ENCODE measurements at places on chromosomes 4 and X.
A peak's percentile ranks its signal among the peaks of the same experiment; 100 is the strongest.

GRCh38 chr4:170134821-170135220, 45.1 kb upstream of the AADAT start:
- DNase-seq = no peak

GRCh38 chrX:47902161-47902560, 65.5 kb downstream of the ZNF81 start:
- DNase-seq = no peak

DNA sequence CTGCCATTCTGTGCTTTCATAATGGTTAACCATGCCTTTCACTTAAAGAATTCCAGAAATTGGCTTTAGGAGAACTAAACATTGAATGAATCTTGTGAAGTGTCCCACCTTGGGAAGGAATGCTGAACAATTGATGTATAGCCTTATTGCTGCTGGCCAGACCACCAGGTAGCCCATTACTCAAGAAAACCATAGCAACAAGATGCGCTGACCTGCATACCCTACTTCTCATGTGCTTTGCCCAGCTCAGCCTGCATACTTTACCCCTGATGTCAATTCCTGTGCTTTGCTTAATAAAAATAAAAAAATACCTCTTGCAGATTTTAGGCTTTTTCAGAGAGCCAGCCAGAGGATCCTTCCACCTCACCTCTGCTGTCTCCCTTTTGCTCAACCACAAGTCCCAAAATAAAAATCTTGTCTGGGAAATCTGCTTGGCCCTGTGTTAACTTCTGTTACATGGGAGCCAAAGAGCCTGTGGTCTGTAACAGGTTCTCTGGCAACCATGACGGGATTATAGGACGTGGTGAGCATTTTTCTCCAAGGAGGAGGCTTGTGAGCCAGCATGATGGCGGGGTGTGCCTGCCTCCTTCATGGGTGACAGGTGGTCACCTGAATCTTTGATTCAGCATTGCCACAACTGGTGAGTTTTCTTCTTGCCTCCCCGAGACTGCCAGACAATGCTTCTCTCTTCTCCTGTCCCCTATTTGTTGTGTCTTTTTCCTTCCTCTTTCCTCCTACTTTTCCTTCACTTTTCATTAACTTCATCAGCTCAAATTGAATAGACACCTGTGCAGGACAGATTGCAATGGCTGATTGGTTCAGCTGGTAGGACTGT, 106.8 kb downstream of the ARSJ start:
- no peak for DNase-seq

DNA sequence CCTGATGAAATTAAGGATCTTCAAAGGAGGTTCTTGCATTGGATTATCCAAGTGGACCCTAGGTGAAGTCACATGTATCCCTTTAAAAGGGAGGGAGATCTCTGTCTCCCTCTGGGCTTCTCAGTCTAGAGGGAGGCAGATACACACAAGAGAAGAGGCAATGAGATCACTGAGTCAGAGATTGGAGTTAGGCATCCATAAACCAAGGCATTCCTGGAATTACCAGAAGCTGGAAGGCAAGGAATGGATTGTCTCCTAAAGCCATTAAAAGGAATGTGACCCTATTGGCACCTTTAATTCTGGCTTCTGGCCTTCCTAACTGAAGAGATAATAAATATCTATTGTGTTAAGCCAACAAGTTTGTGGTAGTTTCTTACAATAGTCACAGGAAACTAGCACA, 383.2 kb downstream of the PACRGL start:
- DNase-seq = no peak

- no peak for DNase-seq
Observed at GRCh38 chr4:177159600-177159999, 150.1 kb upstream of the NEIL3 start.

GRCh38 chr4:75251547-75251946, 262.7 kb downstream of the RCHY1 start:
- DNase-seq = no peak

DNA sequence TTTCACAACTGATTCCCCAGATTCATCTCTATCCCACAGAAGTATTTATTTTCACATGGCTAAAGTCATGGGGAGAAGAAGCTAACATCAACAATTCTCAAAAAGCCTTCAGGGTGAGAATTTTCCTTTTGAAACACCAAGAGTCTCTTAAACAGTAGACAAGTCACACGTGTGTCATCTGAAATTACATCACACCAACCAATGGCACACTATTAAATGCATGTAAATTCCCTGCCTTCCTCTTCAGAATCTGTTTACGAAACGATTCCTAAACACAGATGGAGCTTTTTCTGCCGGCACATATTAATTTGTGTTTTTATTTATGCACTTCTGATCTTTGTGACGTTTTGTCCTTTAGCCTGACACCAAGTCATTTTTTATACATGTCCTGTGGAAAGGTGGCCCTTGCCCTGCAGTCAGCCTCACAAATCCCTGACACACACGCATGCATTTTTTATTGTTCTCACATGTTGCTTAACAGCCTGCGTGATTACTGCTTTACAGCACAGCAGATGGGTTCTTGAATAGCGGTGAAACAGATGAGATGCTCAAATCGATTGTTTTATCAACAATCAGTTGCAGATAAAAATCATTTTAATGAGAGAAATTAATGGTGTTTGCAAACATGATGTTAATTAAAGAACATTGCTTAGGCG, 735.9 kb upstream of the TENM3 start:
- no peak for DNase-seq

- no peak for DNase-seq
Observed at GRCh38 chrX:138349351-138349750, 362.2 kb downstream of the FGF13 start.

DNA sequence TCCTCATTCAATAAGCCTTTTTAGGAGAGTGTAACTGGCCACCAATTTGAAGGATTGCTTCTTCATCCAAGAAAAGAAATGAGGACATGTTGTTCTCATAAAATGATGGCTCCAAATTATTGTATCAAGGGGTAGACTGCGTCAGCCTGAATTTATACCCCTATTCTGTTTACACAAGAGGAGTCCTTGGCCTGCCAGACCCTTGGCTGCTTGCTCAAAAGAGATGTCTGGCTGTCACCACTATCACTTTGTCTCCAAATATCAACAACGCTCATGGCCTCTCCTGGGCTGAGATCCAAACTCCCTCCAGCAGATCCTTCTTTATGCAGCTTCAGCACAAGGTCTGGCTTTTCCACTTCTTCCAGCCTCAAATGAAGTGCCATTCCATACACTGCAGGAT, 127.9 kb downstream of the OR13H1 start:
- DNase-seq = no peak

DNA sequence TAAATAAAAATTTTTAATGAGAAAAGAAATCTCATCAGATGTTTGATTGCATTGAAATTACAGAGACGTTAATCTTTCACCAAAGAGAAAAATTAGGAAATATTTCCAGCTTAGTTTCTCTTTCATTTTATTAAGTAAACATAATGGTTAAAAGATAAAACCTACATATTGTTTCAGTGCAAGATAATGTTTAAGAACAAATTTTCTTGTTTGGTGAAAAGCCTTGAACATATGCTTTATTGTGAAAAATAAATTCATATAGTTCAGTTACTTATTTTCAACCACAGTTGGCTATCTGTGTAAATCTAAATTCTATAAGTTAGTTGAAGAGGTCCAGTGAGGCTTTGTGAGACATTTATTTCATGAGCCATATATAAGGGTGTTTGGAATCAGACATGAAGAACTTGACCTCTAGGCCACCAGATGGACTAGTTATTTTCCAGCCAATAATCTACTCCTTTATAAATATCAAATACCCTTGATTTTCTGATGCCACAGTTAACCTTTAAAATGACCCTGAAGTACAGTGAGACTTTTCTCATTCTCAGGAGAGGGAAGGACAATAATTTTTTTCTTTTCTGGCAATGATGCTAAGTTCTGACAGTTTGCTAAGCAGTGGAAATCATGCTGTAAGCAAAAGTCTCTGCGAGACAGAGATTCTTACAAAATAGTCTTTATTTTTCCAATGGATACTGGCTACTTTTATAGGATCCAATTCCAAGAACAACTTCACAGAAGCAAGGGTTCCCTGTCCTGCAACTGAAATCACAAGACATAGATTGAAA, 2.5 kb downstream of the ARSJ start:
- no peak for DNase-seq

- no peak for DNase-seq
Observed at GRCh38 chrX:134241960-134242619, 5.1 kb downstream of the CCDC160 start.

GRCh38 chrX:153885968-153886903, at the start of gene L1CAM:
TSS of gene L1CAM (minus strand) at chrX:153886173. CDS start at chrX:153875836, 10,337 bp downstream.
- DNase-seq = no peak

- no peak for DNase-seq
Observed at GRCh38 chrX:118504581-118504980, 9.0 kb downstream of the DOCK11 start.

DNA sequence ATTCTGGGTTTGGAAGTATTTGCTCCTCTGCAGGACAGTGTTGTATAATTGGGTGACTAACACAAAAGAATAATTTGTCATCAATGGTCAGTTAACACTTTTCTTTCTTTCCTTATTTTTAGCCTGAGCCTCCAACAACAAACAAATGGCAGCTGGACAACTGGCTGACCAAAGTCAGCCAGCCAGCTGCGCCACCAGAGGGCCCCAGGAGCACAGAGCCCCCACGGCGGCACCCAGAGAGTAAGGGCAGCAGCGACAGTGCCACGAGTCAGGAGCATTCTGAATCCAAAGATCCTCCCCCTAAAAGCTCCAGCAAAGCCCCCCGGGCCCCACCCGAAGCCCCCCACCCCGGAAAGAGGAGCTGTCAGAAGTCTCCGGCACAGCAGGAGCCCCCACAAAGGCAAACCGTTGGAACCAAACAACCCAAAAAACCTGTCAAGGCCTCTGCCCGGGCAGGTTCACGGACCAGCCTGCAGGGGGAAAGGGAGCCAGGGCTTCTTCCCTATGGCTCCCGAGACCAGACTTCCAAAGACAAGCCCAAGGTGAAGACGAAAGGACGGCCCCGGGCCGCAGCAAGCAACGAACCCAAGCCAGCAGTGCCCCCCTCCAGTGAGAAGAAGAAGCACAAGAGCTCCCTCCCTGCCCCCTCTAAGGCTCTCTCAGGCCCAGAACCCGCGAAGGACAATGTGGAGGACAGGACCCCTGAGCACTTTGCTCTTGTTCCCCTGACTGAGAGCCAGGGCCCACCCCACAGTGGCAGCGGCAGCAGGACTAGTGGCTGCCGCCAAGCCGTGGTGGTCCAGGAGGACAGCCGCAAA, 106.0 kb downstream of the KLHL8 start:
- no peak for DNase-seq

GRCh38 chr4:116796022-116796421, 289.4 kb downstream of the TRAM1L1 start:
- no peak for DNase-seq

DNA sequence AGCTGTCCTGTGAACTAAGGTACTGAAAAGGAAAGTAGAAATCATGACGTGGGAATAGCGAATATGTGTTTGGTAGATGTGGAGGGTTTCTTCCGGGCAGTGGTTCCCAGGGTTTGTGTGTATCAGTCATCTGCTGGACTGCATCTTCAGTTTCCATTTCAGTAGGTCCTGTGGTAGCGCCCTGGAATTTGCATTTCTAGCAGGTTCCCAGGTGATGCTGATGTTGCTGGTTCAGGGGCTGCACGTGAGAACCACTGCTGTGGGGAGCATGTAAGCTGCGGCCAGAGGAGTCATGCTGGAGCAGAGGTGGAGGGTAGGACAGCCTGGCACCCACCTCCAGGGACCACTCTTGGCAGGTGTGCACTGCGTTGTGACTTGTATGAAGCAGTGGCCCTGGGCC, 47.1 kb downstream of the ARHGAP10 start:
- DNase-seq = no peak

DNA sequence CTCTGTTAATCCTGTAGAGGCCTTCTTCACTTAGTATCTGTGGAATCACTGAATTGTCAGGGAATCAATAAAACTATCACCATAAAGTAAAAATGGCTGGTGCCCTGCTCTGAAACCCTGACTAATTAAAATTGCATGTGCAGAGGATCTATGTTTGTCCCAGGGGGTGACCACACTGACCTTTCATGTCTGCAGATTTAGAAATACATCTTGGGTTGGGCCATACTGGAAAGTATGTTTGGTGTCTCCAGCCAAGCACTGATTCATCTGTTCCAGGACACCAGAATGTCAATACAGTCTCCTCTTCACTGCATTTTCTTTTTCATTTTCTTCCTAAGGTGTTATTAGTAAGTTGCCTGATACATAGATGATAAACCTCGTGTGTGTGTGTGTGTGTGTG, 490.9 kb upstream of the INTU start:
- no peak for DNase-seq

- no peak for DNase-seq
Observed at GRCh38 chr4:61799794-61800193, 599.7 kb downstream of the ADGRL3 start.

GRCh38 chr4:103012551-103012950, 7.0 kb downstream of the SLC9B1 start:
- no peak for DNase-seq

GRCh38 chrX:66015152-66015831, 24.6 kb downstream of the VSIG4 start:
- no peak for DNase-seq

DNA sequence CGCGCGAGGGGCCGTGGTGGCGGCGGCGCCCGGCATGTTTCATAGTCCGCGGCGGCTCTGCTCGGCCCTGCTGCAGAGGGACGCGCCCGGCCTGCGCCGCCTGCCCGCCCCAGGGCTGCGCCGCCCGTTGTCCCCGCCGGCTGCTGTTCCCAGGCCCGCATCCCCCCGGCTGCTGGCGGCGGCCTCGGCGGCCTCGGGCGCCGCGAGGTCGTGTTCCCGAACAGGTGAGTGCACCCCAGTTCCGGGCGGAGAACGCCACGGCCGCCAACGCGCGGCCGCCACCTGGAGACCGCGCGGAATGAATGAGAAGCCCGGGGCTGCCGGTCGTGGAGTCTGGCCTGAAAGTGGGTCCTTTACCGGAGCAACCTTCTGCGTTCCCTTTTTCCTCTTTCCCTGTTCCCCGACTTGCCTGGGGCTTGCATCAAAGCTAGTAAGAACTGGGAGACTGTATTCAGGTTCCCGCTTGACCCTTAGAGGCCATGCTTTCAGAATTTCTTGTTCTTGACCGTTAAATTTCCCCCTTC, 429 bp downstream of the NOCT start:
- DNase-seq = peak; percentile 6

DNA sequence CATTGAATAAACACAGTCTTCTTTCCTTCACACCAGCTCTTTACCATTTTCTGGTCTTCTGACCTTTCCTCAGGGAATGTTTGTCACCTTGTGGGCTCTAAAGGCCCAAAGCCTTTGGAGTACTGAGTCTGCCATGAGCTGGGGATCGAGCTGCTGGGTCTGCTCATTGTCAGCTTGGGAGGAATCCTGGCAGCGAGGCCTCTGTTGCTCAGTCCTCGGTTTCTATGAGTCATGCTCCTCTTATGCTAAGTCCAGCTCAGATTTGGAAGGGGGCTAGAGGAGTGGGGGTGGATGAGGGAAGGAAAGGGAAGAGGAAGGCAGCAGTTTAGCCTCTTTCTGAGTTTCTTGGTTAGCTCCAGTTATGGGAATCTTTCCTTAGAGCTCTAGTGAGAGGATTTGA, 31.1 kb downstream of the NHSL2 start:
- DNase-seq = no peak

DNA sequence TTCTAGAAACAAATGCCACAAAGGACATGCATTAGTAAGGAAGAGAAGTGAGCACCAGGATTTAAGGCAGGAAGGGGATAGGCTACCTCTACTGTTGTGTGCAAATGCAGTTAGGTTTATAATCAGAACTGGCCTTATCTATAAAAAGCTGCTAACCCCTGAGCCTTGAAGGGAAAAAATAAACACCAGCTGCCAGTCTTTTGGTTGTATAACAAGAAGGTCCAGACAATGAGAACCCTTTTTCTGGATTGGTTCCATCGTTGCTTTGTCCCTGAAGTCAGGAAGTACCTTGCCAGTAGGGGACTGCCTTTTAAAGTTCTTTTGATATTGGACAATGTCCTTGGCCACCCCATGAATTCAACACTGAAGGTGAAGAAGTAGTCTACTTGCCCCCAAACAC, 126.7 kb upstream of the OTUD4 start:
- no peak for DNase-seq

GRCh38 chrX:119482481-119483480, 14.5 kb downstream of the SLC25A5 start:
- peak; percentile 15 for DNase-seq

Data from stimulated activated CD8-positive, alpha-beta memory T cell treated with anti-CD3 and anti-CD28 coated beads, Interleukin-2, amount 100 ng/mL, for 1 hour (primary cell).